K562 (cell line): ENCODE measurements at places on chromosomes 16 and 17. TPM values are rescaled to one million over a fixed set of nuclear protein-coding genes. Genes with fewer than 3 reads are reported as not detected.
A peak's percentile ranks its signal among the peaks of the same experiment; 100 is the strongest.

- no peaks in the 10 kb centered on the region for H3K4me1 ChIP-seq
- no peaks in the 10 kb centered on the region for H3K36me3 ChIP-seq
- no peak overlapping the region for H3K4me3 ChIP-seq
- no peak overlapping the region for H3K27ac ChIP-seq
Observed at GRCh38 chr17:307741-308507, 44.7 kb downstream of the RPH3AL start.

The TP53TG3F gene
- polyA plus RNA-seq: 1.2 and 1.3 TPM in 2 replicates

The UMOD gene
- not detected in 2 replicates for polyA plus RNA-seq

GRCh38 chr16:4806280-4806679 is 3.8 kb upstream of the ROGDI start:
- H3K27me3 ChIP-seq: no peaks in the 10 kb centered on the region
- DNase-seq: no peak
- H3K4me3 ChIP-seq: no peak overlapping the region
- peaks cover 63% of the 10 kb centered on the region for H3K36me3 ChIP-seq
- H3K27ac ChIP-seq: no peak overlapping the region

DNA sequence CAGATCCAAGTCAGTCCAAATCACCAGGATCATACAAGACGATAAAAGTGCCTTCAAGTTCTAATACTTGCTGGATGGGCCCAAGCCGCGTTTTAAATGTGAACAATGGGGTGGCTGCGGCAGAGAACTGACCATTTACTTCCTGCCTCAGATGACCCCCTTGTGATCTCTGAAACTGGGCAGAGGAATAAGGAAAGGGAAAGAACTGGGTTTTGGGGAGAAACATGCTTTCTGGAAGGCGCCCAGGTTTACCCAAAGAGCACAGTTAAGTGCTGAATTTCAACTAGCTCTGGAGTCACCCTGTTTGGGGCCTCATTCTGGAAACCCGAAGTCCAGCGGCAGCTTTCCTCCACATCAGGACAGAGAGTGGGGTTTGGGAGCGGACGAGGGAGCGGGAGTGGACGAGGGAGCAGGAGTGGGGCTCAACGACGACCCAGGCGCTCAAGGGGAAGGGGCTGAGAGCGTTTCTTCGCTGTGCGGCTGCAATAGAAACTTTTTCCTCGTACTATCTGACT is 1.6 kb downstream of the FAM20A start:
- H3K36me3 ChIP-seq: no peaks in the 10 kb centered on the region
- H3K27ac ChIP-seq: no peak overlapping the region
- no peaks in the 10 kb centered on the region for H3K4me1 ChIP-seq
- no peak overlapping the region for H3K4me3 ChIP-seq

GRCh38 chr17:63735691-63736090 is 5.9 kb downstream of the STRADA start:
- no peak overlapping the region for H3K4me3 ChIP-seq
- no peak for DNase-seq
- peaks cover 7% of the 10 kb centered on the region for H3K4me1 ChIP-seq
- H3K27ac ChIP-seq: no peak overlapping the region

DNA sequence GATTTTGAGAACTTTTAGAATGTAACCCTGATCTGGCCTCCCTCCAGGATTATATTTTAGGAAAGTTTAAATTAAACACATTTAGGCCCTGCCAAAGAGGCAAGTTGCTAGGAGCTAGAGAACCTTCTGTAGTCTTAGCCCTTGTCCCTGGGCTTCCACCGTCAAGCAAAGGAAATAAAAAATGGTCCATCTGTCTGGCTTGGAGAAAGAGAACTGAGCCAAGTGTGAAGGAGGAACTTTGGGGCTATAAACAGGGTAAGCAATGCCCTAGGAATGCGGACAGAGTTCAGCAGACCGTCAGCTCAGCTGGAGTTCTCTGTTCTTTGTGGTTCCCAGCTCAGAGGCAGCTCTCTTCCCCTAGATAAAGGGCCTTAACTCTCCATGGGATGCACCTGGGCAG is 29.6 kb downstream of the RCVRN start:
- no peaks in the 10 kb centered on the region for H3K36me3 ChIP-seq
- no peaks in the 10 kb centered on the region; the same call in 1 of the 2 replicates for H3K27me3 ChIP-seq
- H3K27ac ChIP-seq: no peak overlapping the region

DNA sequence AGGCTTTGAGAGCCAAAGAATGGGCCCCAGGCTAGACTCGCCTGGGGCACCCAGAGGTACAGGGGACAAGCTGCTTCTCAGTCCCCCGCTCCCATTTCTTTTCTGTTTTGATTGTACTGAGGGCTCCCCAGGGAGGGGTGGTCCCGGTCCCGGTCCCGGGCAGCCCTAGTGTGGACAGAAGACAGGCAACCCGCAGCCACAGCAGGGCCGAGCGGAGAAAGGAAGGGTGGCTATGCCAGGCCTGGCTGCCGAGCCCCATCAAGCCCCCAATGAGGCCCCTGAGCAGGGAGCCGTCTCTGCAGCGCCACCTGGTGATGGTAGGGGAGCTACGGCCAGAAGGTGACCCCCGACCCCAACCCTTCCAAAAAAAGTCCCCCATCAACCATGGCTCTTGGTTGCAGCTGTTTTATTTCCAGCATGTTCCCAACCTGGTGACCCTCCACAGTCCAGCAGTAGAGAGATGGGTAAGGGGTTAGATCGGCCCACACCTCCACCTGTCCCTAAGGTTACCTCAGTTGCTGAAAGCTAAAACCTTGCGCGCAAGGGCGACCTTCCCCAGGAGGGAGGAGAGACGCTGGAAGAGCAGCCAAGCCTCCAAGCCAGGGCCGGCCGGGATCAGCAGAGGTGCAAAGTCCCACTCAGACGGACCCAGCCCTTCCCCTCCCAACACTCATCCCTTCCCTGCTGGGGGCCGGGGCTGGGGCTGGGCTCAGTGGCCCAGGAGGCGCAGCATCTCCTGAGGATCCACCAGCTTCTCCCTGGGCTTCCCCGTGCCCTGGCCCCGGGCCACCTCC is 2.6 kb upstream of the GRIN2C start:
- H3K36me3 ChIP-seq: peaks cover 46% of the 10 kb centered on the region; the same call in 2 of the 3 replicates
- peak; percentile 68 for DNase-seq
- no peak overlapping the region for H3K4me3 ChIP-seq
- peaks cover 17% of the 10 kb centered on the region for H3K4me1 ChIP-seq
- no peaks in the 10 kb centered on the region for H3K27me3 ChIP-seq
- no peak overlapping the region for H3K27ac ChIP-seq

DNA sequence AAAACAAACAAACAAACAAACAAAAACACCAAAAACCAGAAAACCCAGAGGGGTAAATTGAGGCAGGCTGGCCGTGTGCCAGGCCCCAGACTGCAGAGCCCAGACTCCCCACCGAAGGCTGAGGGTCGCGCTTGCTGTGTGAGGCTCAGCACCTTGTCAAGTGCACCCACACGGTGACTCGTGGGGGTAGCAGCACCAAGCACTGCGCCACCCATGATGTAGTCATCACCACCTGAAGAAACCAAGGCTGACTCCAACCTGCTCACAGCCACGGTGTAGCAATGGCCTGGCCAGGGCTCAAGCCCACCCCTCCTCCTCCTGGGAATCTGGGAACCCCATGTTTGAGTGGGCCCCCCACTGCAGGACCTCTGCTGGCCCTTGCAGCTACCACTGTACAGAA is 11.9 kb downstream of the MCRIP1 start:
- no peak overlapping the region for H3K4me3 ChIP-seq
- no peaks in the 10 kb centered on the region for H3K27me3 ChIP-seq
- H3K4me1 ChIP-seq: peaks cover 73% of the 10 kb centered on the region
- no peak for DNase-seq
- H3K27ac ChIP-seq: peak overlapping the region; percentile 84

DNA sequence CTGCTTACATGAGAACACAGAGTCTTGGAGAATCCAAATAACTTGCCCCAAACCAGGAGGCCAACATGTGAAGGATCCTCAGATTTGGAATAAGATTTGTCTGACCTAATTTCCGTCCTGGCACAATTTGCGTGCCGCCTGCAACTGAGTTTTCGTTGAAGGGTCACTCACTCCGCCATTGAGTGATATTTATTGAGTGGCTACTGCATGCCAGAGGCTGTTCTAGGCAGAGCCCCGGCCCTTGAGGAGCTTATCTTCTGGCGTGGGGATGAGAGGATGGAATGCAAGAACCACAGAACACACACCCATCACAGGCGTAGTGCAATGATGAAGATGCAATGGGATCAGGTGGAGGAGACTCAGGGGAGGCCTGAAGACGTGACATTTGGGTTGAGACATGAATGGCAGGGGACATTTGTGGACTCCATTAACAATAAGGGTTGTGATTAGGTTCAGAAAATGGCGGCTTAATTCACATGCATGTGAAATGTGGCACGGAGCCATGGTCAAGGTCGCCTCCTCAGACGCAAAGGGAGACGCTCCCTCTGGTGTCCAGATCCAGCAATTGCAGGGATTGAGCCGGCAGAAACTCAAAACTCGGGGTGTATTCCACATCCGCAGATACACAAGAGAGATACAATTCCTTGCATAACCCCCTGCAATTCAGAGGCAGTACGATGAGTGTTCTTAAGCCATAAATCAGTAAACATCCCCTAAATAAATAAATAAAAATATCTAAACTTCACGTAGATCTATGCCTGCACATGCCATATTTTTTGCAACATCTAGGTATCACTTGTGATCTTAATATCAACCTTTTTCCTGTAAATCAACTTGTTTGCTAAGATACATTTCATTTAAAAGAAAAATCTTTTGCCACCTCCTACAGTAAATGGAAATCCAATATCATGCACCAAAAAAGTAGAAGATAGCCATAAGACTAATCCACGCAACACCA is 57.9 kb upstream of the CACNG4 start:
- no peak overlapping the region for H3K27ac ChIP-seq
- no peak overlapping the region for H3K4me3 ChIP-seq
- no peaks in the 10 kb centered on the region for H3K36me3 ChIP-seq

DNA sequence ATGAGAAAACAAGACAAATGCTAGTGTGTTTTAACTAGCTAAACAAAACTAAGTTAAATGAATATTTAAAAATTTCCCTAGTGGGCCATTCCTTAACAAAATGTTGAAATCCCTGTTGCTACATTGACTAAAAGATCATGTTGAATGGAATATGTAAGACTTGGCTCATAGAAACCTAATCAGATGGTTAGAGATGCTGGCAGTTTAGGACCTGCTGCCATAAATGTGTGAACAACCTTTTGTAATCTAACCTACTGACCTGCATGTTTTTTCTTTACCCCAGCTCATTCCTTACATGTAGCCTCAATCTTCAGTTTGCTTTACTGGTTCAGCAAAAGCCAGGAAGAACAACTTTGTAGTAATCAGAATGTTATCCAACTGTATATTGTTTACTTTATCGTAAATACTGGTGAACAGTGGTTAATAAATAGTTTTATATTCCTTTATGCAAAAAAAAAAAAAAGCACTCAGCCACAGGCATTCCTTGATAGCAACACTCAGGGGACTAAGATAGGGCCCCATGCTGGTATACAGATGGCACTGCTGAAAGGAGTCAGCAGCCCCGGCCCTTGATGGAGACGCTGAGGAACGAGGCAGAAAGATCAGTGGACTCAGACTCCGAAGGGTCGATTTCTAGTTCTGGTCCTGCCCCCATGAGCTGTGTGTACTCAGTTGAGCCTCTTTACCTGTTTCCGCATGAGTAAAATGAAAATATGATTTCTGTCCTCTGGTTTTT is 78.2 kb downstream of the MARF1 start:
- peaks cover 3% of the 10 kb centered on the region; the same call in 1 of the 2 replicates for H3K4me1 ChIP-seq
- H3K4me3 ChIP-seq: no peak overlapping the region
- no peaks in the 10 kb centered on the region for H3K27me3 ChIP-seq
- H3K36me3 ChIP-seq: peaks cover 11% of the 10 kb centered on the region; the same call in 1 of the 3 replicates
- no peak for DNase-seq

GRCh38 chr16:89199241-89200123 is 855 bp downstream of the SLC22A31 start:
- H3K27ac ChIP-seq: no peak overlapping the region
- no peaks in the 10 kb centered on the region for H3K36me3 ChIP-seq
- no peak overlapping the region for H3K4me3 ChIP-seq
- peaks cover 7% of the 10 kb centered on the region for H3K27me3 ChIP-seq

The CA7 gene
- polyA plus RNA-seq: 0.05 TPM in 1 of 2 replicates, not detected in the other

GRCh38 chr16:54193013-54193664 is 93.4 kb downstream of the IRX3 start:
- DNase-seq: no peak
- H3K4me1 ChIP-seq: peaks cover 12% of the 10 kb centered on the region
- H3K27ac ChIP-seq: no peak overlapping the region
- peaks cover 7% of the 10 kb centered on the region; the same call in 1 of the 2 replicates for H3K27me3 ChIP-seq

The SPHK1 gene
- 45.3 and 51.4 TPM in 2 replicates for polyA plus RNA-seq

DNA sequence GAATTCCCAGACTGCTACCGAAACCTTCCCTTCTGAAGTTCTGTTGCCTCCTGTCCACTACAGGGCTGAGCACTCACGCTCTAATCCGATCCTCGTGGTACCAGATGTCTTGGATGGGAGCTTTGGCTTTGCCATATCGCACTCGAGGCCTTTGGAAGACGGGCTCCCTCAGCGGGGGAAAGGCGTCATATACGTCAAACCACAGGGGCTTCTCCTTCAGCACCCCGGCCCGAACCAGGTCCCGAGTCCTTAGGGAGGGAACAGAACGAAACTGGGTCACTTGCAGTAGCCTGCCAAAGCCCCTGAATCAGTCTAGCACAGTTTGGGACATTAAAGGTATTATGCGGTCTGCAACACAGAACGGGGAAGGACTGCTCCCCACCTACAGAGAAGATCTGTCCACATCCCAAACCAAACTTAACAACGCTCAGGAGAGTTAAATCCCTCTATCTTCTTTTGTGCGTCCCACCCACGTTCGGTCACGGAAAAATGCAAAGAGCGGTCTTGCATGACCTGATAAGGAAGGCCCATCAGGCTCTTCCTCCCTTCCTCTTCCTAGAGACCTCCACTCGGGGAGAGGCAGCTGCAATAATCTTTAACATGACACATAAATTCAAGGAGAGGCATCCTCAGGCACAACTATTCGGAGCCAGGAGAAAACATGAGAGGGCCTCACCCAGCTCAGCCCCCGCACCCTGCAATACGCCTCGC is 526 bp downstream of the MRPS23 start:
- peak; percentile 72 for DNase-seq
- peak overlapping the region; percentile 73 for H3K27ac ChIP-seq
- peaks cover 36% of the 10 kb centered on the region for H3K4me1 ChIP-seq
- H3K36me3 ChIP-seq: peaks cover 26% of the 10 kb centered on the region
- H3K27me3 ChIP-seq: no peaks in the 10 kb centered on the region

- no peak for DNase-seq
- peaks cover 33% of the 10 kb centered on the region for H3K27me3 ChIP-seq
- H3K4me3 ChIP-seq: no peak overlapping the region
Observed at GRCh38 chr17:68383120-68383442, 74.2 kb downstream of the WIPI1 start.

The MYO15A gene
- polyA plus RNA-seq: 0.19 and 1.1 TPM in 2 replicates

The RAP1GAP2 gene
- polyA plus RNA-seq: 0.24 and 1.3 TPM in 2 replicates
